ENCODE measurements at places on chromosomes 2 and 18.

DNA sequence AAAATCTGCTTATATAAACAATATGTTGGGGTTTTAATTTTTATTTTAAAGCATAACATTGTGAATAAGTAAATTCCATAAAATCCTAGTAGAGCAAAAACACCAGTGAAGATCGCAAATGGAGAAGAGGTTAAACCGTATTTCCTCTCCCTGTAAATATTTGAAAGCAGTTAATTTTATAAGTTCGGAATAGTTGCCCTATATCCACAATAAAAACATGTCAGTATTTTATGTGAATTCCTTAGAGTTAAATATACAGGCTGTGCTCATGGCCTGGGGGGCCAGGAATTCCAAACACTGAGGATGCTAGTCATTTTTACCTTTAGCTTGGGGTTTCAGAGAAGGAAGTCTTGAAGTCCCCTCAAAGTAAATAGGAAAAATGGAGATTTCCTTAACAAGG is 135.0 kb downstream of the FIGN start:
- DNase-seq: no peak

DNA sequence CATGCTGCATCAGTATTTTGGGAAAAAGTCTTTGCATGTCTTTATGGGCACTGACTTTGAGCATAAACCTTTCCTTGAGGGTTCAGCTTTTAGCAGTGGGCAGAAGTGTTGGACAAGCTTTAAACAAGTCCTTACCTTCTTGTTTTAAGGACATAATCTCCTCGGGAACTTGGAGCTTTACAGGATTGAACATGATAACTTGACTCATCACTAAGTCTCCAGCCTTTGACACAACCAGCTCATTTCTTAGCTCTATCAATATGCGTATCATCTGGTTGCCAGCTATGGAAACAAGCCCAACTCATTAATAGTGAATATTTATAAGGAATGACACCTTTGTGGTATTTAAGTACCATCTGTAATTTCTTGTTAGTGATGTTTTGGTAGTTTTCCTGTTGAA is 21.0 kb upstream of the RAB27B start:
- DNase-seq: no peak

- DNase-seq: no peak
Measured at GRCh38 chr2:82731824-82732223, 1727.3 kb downstream of the SUCLG1 start.

- no peak for DNase-seq
Measured at GRCh38 chr18:5900262-5900661, 4.9 kb upstream of the TMEM200C start.

GRCh38 chr2:30503695-30504052 is 56.6 kb downstream of the LCLAT1 start:
- DNase-seq: no peak

GRCh38 chr18:9094307-9095226 is 7.9 kb upstream of the NDUFV2 start:
- DNase-seq: no peak

DNA sequence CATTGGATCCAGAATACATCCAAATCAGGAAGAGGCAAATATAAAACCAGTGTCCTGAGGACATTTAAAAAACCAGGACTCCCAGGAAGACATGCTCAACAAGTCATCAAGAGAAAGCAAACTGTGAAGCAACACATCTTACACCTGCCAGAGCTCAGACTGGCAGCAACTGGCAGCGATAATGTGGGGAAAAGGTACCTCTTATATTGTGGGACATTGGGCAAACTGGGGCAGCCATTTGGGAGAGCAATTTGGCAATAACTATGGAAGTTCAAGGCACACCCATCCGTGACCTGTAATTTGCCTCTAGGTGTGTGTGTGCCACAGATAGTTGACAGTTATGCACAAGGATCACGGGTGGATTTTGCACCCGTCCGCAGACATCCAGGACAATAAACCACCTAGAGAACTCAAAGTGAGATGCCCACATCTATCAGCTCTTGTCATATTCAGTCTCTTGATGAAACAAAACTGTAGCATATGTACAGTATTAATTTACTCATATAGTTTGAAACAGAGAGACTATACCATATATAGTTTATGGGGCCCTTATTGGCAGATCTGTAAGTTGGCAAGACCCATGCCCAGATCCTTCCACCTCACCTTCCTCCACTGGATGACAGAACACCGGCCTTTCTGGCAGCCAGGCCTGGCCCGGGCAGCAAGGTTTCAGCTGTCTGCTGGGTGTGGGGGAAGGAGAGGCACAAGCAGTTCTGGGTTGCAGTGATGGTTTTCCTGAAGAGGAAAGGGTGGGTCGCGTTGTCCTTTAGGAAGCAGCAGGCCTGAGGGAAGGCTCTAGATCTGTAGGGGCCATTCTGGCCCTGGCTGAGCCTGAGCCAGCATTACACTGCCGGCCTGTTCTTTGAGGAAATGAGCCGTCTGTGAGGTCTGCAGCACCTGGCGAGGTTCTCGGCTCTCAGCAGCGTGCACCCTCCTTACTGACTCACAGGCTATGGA is 18.8 kb downstream of the HJURP start:
- no peak for DNase-seq

- DNase-seq: no peak
Measured at GRCh38 chr2:186197955-186198354, 288.1 kb upstream of the ZC3H15 start.

GRCh38 chr2:27081984-27082772 is 3.8 kb downstream of the EMILIN1 start:
- DNase-seq: no peak

- peak; percentile 23 for DNase-seq
Measured at GRCh38 chr18:5057386-5058348, 139.4 kb downstream of the AKAIN1 start.

- no peak for DNase-seq
Measured at GRCh38 chr2:196166876-196167275, 4.5 kb downstream of the STK17B start.

- no peak for DNase-seq
Measured at GRCh38 chr2:203897544-203897943, 30.0 kb downstream of the CTLA4 start.

DNA sequence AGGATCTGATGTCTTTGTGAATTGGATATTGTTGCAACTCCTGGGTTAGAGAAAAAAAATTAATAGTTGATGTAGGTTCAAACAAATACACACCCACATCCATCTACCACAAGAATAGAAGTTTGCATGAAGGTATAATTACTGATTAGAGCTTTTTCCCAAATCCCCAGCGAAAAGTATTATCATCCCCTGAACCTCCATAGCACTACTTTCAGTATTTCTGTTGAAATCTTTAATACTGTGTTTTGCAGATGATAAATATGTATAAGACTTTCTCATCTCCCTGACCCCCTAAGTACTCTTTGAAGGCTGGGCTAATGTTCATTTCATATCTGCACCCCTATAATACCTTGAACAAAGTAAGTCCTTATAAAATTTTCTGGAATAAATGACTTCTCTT is 6.4 kb downstream of the FN1 start:
- no peak for DNase-seq

DNA sequence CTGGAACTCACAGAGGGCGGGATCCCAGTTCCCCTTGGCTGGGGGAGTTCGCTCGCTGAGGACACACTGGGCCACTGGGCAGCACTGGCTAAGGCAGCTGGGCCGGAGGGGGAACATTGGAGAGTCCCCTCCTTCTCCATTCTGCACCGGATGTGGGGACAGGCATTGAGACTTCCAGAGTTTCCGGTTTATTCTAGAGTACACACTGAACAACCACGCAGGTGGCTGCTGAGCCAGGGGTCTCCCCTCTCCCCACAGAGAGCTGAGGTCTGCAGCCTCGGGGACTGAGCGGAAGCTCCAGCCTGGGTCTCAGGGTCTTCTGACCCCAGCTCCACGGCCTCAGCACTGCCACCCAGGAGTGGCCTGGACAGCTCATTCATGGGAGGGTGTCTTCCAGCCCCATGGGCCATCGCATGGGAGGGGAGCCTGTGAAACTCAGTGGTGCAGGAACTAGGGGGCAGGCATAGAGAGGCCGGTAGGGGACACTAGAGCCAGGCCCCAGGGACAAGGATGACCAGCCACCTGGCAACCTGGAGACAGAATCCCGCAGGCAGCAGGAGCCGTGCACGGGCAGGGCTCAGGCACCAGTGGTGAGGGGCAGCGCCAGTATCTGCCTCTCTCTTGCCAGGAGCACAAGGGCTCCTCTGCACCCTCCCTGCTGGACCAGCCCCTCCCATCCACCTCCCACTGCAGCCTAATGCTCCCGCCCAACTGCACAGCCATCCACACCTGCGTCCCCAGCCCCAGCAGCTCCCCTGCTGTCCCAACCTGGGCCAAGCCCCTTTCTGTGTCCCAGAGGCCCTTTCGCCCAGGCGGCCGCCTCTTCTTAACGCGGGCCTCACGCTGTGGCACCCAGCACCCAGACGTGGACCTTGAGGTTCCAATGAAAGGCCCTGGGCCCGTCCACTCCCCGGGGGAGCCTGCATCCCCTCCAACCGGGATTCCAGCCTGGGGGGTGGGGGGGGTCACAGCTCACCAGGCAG is 45.1 kb upstream of the GPC1 start:
- no peak for DNase-seq

- no peak for DNase-seq
Measured at GRCh38 chr2:237696461-237696860, 69.1 kb downstream of the LRRFIP1 start.

DNA sequence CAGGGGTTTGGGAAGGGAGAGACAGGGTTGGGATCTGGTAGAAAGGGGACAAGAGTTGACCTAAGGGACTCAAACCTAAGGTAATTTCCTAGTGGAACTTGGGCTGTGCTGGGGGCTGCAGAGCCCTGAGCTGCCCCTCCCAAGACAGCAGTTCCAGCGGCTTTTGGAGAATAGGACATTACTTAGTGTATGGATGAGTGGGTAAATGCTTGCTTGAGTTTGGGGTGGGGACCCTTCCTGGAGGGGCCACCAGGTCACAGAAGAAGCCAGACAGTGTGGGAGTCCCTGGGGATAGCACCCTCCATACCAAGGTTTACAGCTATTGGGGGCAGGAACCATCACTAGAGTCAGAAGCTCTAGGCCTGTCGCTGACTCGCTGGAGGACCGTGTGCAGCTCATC is 111.5 kb downstream of the CAPN13 start:
- no peak for DNase-seq

DNA sequence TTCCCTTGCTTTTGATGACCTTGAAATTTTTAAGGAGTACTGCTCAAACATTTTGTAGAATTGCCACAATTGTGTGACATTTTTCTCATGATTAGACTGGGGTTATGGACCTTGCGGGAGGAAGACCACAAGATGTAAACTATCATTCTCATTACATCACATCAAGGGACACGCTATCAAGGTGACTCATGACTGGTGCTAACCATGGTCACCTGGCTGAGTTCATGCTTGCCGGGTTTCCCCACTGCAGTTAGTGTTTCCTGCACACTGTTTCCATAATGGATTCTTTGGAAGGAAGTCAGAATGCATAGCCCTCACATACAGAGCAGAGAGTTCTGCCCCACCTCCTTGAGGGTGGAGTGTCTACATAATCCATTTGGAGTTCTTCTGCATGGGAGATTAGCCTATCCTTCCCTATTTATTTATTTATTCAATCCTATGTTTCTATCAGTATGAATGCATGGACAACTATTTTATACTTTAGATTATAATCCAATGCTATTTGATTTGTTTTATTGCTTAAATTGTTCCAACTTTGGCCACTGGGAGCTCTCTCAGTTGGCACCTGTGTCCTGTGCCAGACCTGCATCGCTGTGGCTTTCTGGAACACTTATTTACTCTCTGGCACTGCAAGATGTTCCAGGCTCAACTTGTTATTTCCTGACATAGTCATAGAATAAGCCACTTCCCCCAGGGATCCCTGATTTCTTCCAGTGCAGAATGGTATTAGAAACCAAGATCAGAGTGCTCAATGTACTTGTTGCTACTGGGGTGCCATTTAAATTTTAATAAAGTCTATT is 6.0 kb downstream of the MC2R start:
- DNase-seq: no peak

- no peak for DNase-seq
Measured at GRCh38 chr2:31553362-31553761, 27.4 kb downstream of the SRD5A2 start.

- DNase-seq: no peak
Measured at GRCh38 chr18:76573325-76574025, 78.4 kb upstream of the ZNF516 start.

GRCh38 chr2:17792515-17792914 is 23.7 kb upstream of the MSGN1 start:
- DNase-seq: no peak

DNA sequence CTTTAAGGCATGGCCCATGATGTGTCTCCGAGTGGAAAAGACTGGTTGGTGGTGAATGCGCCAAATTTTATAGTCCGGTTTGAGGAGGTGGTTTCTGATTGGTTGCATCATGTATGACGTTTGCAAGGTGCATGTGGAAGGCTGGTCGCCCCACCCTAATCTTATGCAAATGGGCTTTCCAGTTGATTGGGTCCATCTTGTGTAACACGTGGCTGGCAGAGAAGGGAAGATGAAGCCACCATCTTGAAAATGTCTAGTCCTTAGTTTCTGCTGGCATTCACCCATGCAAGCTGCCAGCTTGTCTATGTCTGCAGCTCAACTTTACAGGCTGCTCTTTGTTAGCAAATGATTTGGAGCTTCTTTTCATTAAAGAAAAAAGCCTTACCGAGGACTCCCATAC is 132.2 kb downstream of the PIK3C3 start:
- no peak for DNase-seq

DNA sequence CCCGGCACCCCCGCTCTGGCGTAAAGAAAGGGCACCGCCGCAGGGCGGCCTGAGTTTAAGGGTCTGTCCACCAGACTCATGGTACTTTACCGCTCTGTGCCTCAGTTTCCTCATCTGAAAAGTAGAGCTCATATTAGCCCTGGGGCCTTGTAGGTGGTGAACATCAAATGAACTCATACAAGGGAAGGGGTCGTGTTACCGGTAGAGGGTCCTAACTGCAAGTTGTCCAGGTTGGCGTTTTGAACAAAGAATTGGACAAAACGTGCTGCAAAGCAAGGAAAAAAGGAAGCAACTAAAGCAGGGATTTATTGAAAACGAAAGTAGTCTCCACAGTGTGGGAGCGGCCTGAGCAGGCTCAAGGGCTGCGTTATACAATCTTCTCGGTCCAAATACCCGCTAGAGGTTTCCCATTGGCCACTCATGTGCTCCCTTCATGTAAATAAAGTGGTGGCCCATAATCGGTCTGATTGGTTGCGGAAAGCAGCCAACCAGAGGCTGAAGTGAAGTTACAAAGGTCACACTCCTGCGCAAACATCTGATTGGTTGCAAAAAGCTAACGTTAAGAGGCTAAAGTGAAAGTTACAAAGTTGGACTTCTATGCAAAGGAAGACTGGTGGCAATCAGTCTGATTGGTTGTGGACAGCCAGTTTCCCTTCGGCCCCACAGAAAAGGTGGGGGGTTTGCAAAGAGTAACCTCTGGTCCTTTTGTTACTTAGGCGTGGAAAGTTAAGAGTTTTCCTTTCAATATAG is 80.7 kb upstream of the LDLRAD4 start:
- DNase-seq: no peak

DNA sequence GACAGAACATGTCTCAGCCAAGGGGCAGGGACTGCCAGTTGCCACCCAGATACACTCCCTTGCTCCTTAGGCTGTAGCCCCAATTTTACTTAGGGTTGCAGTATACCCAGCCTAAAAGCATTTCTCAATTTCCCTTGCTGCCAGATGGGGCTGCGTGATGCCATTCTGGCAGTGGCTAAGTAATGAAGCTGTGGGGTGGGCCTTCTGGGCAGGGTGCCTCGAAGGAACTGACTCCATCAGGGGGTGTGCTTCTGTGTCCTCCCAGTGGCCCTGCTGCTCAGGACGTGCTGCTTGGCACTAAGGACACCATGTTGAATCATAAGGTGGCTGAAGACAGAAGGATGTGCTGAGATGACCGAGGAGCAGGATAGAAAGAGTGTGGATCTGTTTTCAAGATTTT is 74.2 kb downstream of the VWA3B start:
- DNase-seq: no peak

All from right lung (tissue), 10 donors.